Cerebellum (tissue), 4 donors: ENCODE measurements at places on chromosomes 11 and 22. TPM values are rescaled to one million over a fixed set of nuclear protein-coding genes. Genes with fewer than 3 reads are reported as not detected.

ZNF408 gene
- total RNA-seq: 4.5 TPM

SLC22A8 gene
- 0.18 TPM for total RNA-seq

HSPB2 gene
- 0.27 TPM for total RNA-seq

AIP gene
- total RNA-seq: 29.1 TPM

HOATZ gene
- not detected for total RNA-seq

GRCh38 chr11:60966890-60967289, 4.6 kb upstream of the CD6 start:
- no peak for DNase-seq

GRCh38 chr22:22421392-22421791, 87.2 kb downstream of the ZNF280B start:
- no peak for DNase-seq

DNA sequence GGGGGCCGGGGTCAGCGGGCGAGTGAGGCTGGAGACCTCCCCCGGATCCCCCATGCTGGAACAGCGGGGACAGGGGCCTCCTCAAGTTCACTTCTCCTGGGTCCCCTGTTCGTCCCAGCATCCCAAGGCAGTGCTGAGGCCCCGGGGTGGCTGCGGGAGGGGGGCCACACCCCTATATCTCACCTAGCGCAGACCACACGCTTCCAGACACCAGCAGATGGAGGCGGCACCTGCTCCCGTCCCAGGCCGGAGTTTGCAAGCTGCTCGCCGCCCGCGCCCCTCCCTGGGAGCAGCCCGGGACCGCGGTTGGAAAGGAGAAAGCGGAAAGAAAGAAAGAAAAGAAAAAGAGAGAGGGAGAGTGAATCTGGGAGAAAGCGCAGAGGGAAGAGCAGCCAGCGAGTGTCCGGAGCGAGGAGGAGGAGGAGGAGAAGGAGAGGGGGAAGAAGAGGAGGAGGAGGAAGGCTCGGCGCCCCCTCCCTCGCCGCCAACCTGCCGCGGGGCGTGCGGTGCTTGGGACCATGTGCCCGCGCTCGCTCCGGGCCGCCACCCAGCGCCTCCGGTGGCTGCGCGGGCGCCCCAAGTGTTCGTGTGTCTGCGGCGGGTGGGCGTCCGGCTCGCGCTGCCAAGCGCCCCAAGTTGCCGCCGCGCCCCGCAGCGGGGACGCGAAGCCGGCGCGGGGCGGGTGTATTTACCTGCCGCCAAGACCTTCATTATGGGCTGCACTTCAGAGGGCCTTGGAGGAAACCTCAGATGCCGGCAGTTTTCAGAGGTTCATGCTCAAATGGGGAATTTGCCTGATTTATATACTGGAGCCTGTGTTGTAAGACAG, at the start of gene LIF:
TSS of gene LIF (minus strand) at position 775 of the 829 bp plus-strand sequence. CDS start at position 711, 64 bp downstream.
- no peak for DNase-seq

GRCh38 chr22:48359613-48359965, 1468.1 kb downstream of the BRD1 start:
- no peak for DNase-seq

DNA sequence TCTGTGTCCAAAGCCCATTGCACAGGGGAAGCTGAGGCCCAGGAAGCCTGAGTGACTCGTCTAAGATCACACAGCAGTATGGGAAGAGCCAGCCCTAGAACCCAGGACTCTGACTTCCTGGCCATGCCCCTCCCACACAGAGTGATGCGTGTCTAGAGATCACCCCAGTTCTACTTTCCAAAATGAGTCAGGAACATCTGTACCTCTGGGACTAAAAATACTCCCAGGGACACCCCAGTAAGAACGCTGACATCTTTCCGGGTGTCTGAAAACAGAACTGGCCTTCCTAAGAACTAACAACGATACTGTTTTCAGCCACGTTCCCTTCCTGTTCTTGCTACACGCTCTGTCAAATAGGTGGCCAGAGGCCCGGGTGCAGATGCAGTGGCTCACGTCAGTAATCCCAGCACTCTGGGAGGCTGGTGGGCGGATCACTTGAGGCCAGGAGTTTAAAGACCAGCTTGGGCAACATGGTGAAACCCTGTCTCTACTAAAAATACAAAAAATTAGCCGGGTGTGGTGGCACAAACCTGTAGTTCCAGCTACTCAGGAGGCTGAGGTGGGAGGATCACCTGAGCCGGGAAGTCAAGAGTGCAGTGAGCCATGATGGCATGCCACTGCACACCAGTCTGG, 21.7 kb upstream of the PDGFB start:
- no peak for DNase-seq

DNA sequence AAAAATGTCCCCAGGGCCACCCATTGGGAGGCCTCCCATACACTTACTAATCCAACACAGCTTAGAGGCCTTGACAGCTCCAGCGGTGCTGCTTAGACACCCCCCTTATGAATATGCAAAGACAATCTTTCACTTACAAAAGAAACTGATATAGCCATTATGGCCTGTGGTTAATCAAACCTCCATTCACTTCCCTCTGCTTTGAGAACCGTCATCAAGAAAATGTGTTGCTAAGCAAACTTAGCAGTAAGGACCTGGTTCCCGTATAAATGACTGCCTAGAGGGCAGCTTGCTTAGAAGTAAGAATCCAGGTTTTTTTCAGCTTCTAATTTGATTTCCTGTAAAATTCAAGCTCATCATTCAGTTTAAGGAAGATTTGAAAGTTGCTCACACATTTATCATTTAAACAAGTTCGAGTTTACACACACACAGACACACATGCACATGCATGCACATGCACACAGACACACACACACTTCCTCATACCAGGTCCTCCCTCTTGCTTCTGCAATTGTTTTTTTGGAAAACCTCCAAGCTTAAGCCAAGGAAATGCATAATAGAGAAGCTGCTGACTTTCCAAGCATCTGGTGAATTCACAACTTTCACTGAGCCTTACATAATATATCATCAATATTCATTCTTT, 137.7 kb upstream of the BLID start:
- no peak for DNase-seq

DNA sequence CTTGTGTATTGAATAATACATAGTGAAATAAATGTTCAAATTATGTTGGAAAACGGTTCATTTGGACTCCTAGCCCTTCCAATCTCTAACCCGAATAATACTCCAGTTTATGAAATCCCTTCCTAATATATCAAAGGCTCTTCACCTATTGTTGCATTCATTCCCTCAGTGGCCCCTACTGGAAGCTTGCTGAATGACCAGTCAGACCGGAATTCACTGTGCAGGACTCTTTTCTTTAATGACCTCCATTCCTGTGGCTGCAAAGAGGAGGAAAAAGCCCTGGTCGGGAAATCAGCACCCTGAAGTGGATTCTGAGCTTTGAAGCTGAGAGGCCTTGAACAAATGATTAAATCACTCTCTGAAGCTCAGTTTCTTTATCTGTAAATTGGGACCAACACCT, 19.1 kb upstream of the RCN1 start:
- peak; percentile 34 for DNase-seq

DNA sequence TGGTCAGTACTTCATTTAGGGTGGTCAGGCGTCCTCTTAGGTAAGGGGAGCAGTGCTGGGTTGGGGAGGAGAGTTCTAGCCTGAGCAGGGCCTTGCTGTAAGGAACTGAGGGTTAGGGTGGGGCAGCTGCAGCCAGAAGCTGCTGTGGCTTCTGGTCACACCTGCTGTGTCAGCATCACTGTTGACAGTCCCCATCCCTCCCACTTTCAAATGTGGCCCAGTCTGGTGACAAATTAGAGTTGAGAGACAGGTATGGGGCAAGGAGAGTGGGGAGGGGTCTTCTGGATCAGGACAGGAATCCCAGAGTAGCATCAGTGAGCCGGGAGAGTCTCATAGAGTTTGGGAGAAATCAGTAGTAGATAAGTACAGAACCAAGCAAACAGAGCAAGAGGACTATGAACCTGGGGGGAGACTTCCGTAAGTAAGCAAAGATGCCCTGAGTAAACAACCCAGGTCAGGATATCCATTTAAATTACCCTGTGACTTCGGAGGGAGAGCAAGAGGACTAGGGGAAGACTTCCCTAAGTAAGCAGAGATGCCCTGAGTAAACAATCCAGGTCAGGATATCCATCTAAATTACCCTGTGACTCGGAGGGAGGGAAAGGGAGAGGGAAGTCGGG, 53.7 kb downstream of the PPP6R2 start:
- DNase-seq: no peak

- no peak for DNase-seq
Measured at GRCh38 chr11:113591117-113591516, 115.0 kb downstream of the TMPRSS5 start.

GRCh38 chr22:39301926-39302325, 17.5 kb downstream of the RPL3 start:
- no peak for DNase-seq

GRCh38 chr11:27871056-27871455, 170.8 kb upstream of the BDNF start:
- DNase-seq: no peak

DNA sequence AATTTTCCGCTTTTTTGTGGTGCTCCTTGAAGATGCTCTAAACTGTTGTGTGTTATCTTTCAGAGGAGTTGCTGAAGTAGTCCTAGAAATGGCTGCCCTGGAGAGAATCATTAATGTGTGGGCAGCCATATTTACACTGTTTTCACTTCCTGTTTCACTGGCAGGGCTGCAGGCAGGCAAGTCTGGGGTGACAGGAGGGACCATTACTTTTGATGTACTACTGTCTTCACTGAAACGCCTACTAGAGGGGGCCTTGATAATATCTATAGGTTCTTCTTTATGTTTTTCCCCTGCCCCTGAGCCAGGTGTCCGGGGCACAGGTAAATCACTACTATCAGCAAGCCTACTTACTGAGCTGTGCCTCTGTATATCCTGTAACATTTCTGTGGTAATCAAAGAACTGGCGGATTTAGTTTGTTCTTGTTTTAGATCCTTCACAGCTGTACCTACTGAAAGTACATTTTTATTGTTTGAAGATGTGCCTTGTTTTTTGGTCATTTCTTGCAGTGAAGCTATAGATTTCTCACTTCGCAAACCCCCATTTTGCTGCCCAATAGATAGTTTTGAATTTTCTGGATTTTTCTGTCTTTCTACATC, 39.7 kb downstream of the ACAT1 start:
- DNase-seq: no peak

- no peak for DNase-seq
Measured at GRCh38 chr11:73337846-73338245, 29.8 kb downstream of the ARHGEF17 start.
